ENCODE measurements at places on chromosomes 2 and 18. TPM values are rescaled to one million over a fixed set of nuclear protein-coding genes. Genes with fewer than 3 reads are reported as not detected.
A peak's percentile ranks its signal among the peaks of the same experiment; 100 is the strongest.

DNA sequence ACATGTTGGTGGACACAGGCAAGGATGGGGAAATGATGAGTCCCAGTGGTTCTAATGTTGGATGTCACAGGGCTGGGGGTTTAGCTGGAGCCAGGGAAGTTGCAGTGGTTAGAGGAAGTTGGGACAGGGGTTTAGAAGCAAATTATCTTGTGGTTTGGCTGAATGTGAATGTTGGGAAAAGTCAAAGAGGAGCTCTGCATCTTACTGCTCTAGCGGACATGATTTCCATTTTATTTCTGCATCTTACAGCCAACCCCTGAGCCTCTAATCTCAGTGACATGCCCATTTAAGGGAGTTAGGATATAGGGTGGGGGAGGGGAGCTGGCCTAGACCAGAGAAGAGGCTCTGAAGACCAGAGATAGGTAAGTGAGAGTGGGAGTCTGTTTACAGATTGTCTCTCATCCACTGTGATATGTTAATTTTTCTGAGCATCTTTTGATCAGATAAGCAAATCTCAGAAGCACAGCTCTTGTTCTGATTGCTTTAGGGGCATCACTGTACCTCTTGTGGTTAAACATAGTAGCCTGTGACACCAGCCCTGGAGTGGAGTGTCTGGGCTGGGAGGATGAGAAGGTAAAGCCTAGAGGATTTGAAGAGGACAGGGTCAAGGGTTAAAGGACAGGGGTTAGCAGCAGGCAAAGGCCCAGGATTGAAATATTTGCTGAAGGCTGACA lies 43.6 kb downstream of the SETBP1 start:
- no peaks in the 10 kb centered on the region for H3K27me3 ChIP-seq
- H3K4me3 ChIP-seq = no peak overlapping the region
- DNase-seq = peak; percentile 25

- H3K4me1 ChIP-seq = no peaks in the 10 kb centered on the region
- H3K27me3 ChIP-seq = peaks cover 36% of the 10 kb centered on the region
- H3K27ac ChIP-seq = no peak overlapping the region
Observed at GRCh38 chr2:219308142-219309101, 779 bp downstream of the PTPRN start.

- no peaks in the 10 kb centered on the region for H3K27me3 ChIP-seq
- DNase-seq = no peak
- no peak overlapping the region for H3K4me3 ChIP-seq
- no peaks in the 10 kb centered on the region for H3K36me3 ChIP-seq
- H3K4me1 ChIP-seq = peaks cover 46% of the 10 kb centered on the region
Observed at GRCh38 chr18:48789259-48789812, 161.4 kb downstream of the SMAD7 start.

DNA sequence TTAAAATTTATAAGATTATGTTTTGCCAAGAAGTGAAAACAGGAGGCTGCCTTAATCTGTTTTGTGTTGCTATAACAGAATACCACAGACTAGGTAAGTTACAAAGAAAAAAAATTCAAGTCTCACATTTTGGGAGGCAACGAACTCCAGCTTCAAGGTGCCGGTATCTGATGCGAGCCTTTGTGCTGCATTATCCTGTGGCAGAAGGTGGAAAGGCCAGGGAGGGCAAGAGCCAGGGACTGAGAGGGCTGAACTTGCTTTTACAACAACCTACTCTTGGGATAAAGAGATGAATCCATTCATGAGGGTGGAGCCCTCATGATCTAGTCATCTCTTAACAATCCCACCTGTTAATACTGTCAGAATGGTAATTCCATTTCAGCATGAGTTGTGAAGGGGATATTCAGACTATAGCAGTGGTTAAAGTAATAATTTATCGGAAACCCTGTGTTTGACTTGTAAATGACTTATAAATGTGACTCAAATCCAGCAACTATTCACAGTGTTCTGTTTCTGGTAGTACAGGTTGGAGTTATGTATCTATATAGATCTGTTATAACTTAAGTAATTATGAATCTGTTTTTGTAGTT lies 3.7 kb downstream of the MTX2 start:
- DNase-seq = no peak
- H3K4me1 ChIP-seq = peaks cover 10% of the 10 kb centered on the region
- H3K36me3 ChIP-seq = no peaks in the 10 kb centered on the region
- no peak overlapping the region for H3K27ac ChIP-seq
- H3K27me3 ChIP-seq = no peaks in the 10 kb centered on the region

VAMP8 gene
- 73.1 TPM for total RNA-seq

Data from B cell (primary cell).